Common myeloid progenitor, CD34-positive (primary cell): ENCODE measurements at places on chromosomes 1 and 21.
A peak's percentile ranks its signal among the peaks of the same experiment; 100 is the strongest.

DNA sequence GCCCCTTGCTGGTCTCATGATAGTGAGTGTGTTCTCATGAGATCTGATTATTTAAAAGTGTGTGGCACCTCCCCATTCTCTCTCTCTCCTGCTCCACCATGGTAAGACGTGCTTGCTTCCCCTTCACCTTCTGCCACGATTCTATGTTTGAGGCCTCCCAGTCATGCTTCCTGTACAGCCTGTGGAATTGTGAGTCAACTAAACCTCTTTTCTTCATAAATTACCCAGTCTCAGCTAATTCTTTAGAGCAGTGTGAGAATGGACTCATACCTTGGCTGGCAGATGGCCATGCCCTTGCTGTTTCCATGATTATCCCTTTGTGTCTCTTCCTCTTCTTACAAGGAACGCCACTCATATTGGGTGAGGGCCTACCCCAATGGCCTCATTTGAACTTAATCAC, 40.3 kb downstream of the PSMG1 start:
- DNase-seq: peak; percentile 39

GRCh38 chr1:28132171-28133167, 44.0 kb downstream of the PTAFR start:
- DNase-seq: no peak

GRCh38 chr1:109011335-109011734, 30.6 kb downstream of the WDR47 start:
- DNase-seq: no peak

DNA sequence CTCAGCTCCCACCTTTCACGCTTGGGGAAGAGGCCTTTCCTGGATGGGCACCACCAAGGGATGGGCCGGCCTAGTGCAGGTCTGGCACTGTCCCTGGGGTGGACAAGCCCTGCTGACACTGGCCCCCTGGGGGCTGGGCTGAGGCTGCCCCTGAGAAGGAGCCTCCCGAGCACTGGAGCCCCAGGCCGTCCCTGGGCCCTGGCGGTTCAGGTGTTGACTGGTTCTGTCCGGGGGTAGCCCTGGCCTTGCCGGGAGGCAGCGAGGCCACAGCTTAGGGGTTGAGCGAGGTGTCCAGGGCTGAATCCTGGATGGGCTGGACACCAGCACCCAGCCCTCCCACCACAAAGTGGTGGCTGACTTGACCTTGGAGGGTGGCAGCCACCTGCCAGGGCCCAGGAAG, 49.7 kb upstream of the ACTRT2 start:
- DNase-seq: no peak
